ENCODE measurements at places on chromosomes 12 and 14. TPM values are rescaled to one million over a fixed set of nuclear protein-coding genes. Genes with fewer than 3 reads are reported as not detected.

The ALX1 gene
- 0.41 TPM for polyA plus RNA-seq

DNA sequence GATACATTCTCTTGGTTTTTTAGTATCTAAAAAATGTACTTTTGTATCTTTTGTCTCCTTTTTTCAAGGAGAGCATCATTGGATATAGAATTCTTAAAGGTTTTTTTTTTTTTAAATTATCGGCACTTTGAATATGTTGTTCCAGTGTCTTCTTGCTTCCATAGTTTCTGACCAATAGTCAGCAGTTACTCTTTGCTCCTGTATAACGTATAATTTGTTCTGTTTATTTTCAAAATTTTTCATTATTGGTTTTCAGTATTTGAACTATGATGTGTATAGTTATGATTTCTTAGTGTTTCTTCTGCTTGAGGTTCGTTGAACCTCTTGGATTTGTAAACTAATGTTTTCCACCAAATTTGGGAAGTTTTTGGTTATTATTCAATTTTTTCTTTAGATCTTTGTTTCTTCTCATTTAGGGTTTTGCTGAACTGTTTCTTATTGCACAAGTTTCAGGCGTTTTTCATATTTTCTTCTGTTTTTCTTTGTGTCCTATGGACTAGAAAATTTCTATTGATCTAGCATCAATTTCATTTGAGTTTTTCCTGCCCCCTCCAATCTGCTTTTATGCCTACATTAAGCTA lies 93.9 kb downstream of the PLBD1 start:
- H3K36me3 ChIP-seq: peaks cover 18% of the 10 kb centered on the region
- H3K27ac ChIP-seq: no peak overlapping the region
- peak; percentile 21 for DNase-seq
- H3K4me3 ChIP-seq: no peak overlapping the region
- no peaks in the 10 kb centered on the region for H3K27me3 ChIP-seq
- no peaks in the 10 kb centered on the region for H3K4me1 ChIP-seq

The AQP6 gene
- 0.12 TPM for polyA plus RNA-seq

The LMNTD1 gene
- polyA plus RNA-seq: 0.28 TPM

The GPR132 gene
- 1.3 TPM for polyA plus RNA-seq

GRCh38 chr12:101480849-101481248 lies 5.7 kb downstream of the SPIC start:
- H3K4me1 ChIP-seq: no peaks in the 10 kb centered on the region
- no peak for DNase-seq
- H3K4me3 ChIP-seq: no peak overlapping the region
- H3K27me3 ChIP-seq: no peaks in the 10 kb centered on the region
- no peaks in the 10 kb centered on the region for H3K36me3 ChIP-seq

Data from muscle of leg (tissue), 16 donors.